ENCODE measurements at places on chromosomes 16 and 17. TPM values are rescaled to one million over a fixed set of nuclear protein-coding genes. Genes with fewer than 3 reads are reported as not detected.

TOP2A gene
- 0.47 TPM for total RNA-seq

TADA2A gene
- 13.5 TPM for total RNA-seq

DNA sequence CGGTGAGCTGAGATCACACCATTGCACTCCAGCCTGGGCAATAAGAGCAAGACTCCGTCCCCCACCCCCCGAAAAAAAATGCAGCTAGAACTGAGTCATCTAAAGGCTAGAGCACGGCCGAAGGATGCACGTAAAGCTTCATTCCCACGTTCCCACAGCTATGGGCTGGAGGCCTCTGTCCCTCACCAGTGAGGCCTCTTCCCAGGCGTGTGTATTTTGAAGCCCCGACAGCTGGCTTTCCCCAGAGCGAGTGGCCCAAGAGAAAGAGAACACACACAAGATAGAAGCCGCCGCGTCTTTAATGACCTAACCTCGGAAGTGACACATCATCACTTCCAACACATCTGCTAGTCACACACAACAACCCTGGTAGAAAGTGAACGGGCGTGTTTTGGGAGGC, 6.6 kb upstream of the KCTD5 start:
- DNase-seq: no peak

GRCh38 chr17:80453126-80453997, 23.0 kb downstream of the NPTX1 start:
- DNase-seq: no peak

DNA sequence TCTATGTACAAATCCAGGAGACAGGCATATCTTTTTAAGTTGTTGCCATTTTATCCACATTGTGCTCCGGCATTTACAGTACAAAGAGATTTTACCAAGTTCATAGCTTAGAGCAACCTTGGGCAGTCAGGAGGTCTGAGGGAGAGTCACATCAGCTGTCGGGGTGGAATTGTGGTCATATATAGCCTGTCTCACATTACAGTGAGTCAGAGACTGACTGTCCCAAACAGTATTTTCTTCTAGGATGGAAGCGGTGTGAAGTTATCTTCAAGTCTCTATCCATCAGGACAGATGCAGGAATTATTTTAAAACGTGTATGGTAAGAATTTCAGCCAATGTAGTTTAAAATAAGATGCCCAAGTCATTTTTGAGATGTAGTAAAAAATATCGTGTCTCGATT, 53.0 kb downstream of the GPRC5B start:
- no peak for DNase-seq

DNA sequence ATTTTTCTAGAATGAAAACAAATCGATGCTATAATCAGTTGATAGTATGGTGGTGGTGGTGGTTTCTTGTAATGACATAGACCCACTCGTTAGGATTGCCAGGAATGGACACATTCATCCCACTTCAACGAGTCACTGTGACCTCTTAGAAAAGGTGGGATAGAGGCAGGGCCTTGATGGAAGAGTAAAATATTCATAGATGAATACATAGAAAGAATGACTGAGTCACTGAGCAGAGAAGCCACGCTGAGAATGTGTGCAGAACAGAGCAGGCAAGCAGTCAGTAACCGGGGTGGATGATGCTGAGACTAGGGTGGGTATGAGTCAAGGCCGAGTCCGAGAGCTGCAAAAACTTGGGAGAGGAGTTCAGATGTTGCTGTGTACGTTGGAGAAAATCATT, 129.9 kb downstream of the PITPNC1 start:
- DNase-seq: no peak

DNA sequence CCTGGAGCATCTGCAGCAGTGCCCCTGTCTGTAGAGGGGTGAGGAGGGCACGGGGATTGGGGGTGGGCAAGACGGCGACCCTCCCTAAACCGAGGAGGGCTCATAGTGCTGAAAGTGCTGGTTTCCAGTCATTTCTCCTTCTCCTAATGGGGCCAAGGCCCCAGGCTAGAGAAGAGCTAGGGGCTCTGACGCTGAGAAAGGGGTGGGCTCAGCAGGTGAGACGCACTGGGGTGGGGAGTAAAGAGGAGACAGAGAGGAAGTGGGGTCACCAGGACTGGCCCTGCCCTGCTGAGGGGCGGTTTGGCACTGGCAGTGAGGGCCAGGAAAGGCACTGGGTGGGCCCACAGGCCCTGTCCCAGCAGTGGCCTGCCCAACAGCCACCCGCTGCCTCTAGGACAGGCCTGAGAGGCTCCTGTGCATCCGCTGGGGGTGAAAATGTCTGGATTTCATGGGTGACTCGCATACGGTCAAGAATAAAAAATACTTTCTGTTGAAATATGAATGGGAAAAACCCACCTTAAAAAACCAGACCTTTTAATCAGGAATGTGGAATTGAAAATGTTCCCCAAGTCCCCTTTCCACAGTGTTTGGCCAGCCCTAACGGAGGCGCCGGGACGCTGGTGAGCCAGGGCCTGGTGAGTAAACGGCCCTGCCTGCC, 122.4 kb upstream of the SMURF2 start:
- DNase-seq: no peak

LHX1 gene
- not detected for total RNA-seq

DNA sequence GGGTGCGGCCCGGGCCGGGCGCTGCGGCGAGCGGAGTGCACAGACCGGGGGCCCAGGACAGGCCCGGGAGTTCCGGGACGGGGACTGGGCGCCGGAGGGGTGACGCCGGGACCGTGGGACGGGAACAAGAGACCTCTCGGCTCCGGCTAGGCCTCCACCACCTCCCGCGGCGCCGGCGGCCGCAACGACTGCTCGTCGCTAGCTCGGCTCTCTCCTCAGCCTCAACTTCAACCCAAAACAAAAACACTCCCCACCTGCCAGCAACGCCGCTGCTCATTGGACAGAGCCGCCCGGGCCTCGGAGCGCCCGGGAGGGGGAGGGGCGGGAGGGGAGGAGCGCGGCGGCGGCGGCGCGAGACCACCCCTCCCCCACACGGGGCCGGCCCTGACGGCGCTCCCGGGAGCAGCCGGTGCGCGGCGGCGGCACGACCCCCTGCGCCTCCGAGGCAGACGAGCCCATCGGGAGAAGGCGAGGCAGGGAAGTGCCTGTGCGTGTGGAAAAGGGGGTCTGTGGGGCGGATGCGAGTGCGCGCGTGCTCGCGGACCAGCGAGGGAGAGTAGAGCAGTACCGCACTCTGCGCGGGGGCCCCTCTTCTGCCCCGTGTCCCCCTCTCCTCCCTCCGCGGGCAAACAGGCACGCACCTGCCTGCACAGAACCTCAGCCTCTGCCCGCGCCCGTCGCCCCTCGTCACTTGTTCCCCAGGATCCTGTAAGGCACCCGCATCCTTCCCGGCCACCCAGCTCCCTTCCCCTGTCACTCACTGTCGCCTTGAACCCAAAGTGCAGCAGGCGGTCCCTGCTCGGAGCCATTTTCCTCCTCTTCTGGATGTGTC, at the start of gene FBXL20:
Gene FBXL20 (minus strand): TSS at position 215 of the 832 bp plus-strand sequence. CDS start 224 bp downstream, outside the sequence.
- DNase-seq: peak; percentile 94

ATAD5 gene
- 1.2 TPM for total RNA-seq

KREMEN2 gene
- total RNA-seq: not detected

CCL23 gene
- not detected for total RNA-seq

STX1B gene
- total RNA-seq: 1.2 TPM

GNAO1 gene
- 92.9 TPM for total RNA-seq

- DNase-seq: no peak
Measured at GRCh38 chr16:56192635-56192945, 1.3 kb downstream of the GNAO1 start.

- no peak for DNase-seq
Measured at GRCh38 chr17:63523253-63523855, at the start of gene KCNH6. KCNH6 (plus strand) TSS chr17:63523358; CDS start chr17:63523414, 56 bp downstream.

All from left cardiac atrium (tissue), 4 donors.